Lower leg skin (tissue), 4 donors: ENCODE measurements at places on chromosomes 16 and 17. TPM values are rescaled to one million over a fixed set of nuclear protein-coding genes. Genes with fewer than 3 reads are reported as not detected.

Gene PFAS
- total RNA-seq, result 18.8 TPM

Gene MYL4
- total RNA-seq, result not detected

Gene ARHGAP23
- total RNA-seq, result 127 TPM

Gene ZDHHC1
- total RNA-seq, result 21.0 TPM

Gene SPNS3
- total RNA-seq, result 0.16 TPM
